Right ventricle myocardium superior (tissue), 1 donor: ENCODE measurements at places on chromosomes 5 and 9. TPM values are rescaled to one million over a fixed set of nuclear protein-coding genes. Genes with fewer than 3 reads are reported as not detected.
A peak's percentile ranks its signal among the peaks of the same experiment; 100 is the strongest.

DNA sequence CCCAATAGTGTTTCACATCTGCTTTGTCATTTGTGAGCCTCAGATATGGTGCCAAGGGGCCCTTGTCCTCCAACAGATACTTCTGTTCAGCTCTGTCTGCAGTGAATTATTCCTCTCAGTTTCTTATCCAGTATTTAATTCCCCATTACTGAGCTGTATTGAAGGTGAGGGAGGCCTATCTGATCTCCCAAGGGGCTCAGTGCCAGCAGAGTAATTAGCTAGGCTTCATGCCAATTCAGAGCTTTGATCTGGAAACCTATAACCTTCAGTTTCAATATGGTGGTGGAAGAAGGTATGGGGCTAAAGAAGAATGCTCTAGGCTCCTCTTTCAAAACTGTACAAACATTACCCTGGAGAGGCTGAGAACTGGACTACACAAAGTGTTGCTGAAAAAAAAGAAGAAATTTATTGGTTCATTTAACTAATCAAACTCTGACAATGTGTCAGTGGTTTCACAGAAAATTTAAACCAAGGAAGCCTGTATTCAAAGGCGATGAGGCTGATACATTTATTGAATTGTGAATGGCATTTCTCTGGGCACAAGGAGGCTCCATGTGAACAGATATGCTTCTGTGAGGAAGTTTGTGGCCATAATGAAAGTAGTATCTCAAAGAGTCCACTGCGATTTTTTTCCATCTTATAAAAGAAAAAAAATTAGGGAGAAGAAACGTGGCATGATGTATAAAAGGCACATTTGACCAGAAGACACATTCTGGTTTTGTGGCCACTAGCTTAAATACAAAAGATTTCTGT, 397.8 kb downstream of the TLE4 start:
- no peak for DNase-seq

GRCh38 chr5:33921002-33921401, 15.2 kb upstream of the RXFP3 start:
- DNase-seq: no peak

- DNase-seq: no peak
Measured at GRCh38 chr9:116547729-116548426, 139.2 kb upstream of the TRIM32 start.

The OLFM1 gene
- total RNA-seq: 11.9 TPM

GRCh38 chr5:76544268-76544926, 78.8 kb downstream of the F2RL2 start:
- no peak for DNase-seq

DNA sequence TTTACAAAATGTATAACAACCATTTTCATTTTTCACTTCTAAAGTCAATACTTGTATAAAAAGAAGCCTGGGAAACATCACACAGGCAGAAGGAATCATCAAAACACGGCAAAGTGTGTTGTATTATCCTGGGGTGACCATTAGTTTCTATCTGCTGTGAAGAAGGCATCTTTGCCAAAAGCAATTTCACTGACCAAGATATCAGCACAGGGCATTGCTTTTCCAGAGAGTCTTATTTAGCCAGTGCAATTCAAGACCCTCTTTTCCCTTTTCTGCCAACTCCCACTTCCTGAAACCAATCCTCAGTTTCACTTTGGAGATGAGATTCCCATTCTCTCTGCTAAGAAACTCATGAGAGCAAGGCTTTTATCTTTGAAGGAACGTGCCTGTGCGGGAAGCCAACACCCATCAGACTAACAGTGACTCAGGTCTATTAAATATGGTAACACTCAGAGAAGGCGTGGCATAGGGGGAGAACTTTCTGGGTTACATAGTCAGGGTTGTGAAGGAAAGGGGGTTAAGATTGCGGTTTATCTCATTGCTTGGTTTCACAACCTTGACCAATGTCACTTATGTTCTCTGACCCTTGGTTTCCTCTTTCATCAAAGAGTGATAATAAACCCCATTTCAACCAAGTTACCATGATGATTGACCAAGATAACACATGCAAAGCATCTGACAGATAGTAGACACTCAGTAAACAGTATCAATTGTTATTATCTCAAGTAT, 666.9 kb upstream of the KLF4 start:
- no peak for DNase-seq

- no peak for DNase-seq
Measured at GRCh38 chr9:133811471-133811870, 73.3 kb upstream of the SARDH start.

- no peak for DNase-seq
Measured at GRCh38 chr9:676780-677438, 164.6 kb upstream of the DMRT1 start.

The CDKN2B-AS1 gene
- total RNA-seq: not detected

- DNase-seq: no peak
Measured at GRCh38 chr5:103461243-103461642, 101.3 kb downstream of the NUDT12 start.

DNA sequence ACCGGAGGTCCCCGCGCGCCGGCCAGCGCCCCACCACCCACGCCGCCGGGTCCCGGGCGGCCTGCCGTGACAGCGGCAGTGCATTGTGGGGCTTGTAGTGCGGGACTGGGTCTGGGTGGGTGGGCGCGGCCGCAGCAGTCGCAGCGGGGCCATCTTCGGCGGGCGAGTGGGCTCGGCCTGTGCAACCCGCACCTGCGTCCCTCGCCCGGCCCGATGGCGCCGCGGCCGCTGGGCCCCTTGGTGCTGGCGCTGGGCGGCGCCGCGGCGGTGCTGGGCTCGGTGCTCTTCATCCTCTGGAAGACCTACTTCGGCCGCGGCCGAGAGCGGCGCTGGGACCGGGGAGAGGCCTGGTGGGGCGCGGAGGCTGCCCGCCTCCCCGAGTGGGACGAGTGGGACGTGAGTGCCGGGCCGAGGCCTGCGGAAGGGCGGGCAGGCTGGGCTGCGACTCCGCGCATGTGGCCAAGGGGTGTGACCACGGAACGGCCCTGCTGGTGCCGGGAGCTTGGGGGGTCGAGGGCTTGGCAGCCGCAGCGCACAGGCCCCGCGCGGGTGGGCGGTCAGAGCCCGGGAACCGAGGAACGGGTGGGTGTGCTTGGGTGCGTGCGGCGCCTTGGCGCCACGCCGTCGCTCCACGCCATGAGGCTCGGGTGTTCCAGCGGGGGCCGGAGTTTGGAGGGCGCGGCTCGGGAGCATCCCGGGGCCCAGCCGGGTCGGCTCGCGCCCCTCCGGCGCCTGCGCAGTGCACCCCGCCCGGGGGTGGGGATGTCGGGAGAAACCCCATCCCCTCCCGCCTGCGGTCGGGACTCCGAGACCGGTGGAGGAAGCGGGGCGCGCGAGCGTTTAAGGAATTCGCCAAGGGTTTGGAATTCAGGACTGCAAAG, at the start of gene ARL10:
Gene ARL10 (plus strand): TSS at position 137 of the 881 bp plus-strand sequence. CDS start 77 bp downstream, at position 214.
- DNase-seq: peak; percentile 77

The ANKRD55 gene
- not detected for total RNA-seq

GRCh38 chr9:136806067-136806466, 1.7 kb upstream of the RABL6 start:
- DNase-seq: peak; percentile 25

- DNase-seq: no peak
Measured at GRCh38 chr5:32096891-32097595, 77.1 kb downstream of the GOLPH3 start.

DNA sequence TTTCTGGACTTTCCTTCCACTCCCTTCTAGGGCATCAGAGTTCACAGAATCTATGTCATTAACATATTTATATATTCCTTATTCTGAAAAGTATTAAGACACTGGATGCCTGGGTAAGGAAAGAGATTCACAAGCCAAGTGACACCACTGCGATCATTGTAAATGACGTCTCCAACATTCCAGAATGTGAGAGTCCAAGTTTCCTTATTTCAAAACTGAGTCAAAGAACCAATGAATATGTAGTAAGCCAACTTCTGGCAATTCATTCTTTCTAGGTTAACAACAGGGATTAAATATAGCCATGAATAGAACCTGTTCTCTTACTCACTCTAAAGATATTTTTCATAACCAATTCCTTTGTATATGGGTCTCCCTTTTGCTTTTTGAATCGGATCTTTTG, 18.1 kb downstream of the RAI14 start:
- DNase-seq: no peak

- DNase-seq: peak; percentile 73
Measured at GRCh38 chr5:142426129-142427014, 101.6 kb upstream of the SPRY4 start.

DNA sequence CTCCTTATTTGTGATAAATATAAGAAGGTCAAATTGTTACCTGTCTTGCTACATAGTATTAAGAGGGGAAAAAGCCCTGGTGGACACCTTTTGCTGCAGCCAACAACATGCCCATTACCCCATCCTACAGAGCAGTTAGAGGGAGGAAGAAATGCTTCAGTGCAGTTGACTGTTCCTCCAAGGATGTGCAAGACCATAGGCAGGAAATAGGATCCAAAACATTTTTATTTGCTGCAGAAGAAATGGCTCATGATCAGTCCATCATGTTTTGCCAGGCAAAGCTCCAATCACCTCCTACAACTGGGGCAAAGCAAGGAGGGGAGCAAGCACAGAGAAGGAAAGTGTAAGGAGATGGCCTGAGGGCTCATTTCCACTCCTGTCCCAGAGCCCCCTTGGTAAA, 399.1 kb upstream of the PIK3R1 start:
- DNase-seq: no peak

GRCh38 chr9:99531313-99531712, 290.4 kb upstream of the NR4A3 start:
- DNase-seq: no peak

The CEL gene
- total RNA-seq: 7.3 TPM

DNA sequence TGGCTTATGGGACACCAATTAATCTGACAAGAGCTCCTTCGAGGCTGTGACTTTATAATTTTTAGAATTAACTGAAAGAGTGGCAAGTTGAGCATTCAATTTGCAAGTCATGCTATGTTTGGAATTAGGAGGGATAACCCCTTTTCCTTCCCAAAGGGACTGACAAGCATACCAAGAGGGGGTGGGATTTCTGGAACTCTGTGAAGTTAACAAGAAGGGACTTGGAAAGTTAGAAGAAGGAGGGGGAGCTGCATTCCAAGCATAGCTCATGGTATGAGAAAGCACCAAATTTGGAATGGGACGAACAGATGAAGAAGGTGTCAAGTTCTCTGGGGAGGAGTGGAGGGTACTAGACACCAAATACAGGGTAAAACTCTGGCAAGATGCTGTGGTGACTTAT, 8.9 kb upstream of the PALM2AKAP2 start:
- DNase-seq: no peak

The SH2D3C gene
- 18.2 TPM for total RNA-seq

- DNase-seq: no peak
Measured at GRCh38 chr5:87243161-87243844, 24.4 kb upstream of the RASA1 start.

The NDUFAF2 gene
- total RNA-seq: 41.2 TPM

GRCh38 chr5:142783601-142784341, 13.6 kb downstream of the ARHGAP26 start:
- peak; percentile 65 for DNase-seq

DNA sequence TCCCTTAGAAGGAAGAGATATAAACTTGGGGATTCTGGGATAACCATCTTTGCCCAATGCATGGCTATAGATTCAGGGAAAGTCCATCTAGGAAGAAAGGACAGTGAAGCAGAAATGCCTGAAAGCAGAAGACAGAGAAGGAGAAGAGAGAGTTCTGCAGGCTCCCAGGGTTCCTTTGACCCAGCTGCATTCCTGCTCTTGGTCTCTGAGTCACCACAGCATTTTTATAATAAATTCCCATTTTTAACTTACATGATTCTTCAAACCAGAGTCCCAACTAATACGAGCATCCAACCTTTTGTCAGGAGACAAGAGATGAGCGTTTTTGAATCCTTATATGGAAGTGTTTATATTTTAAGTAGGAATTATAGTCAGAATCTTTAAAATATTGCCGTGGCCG, 12.0 kb upstream of the AOPEP start:
- DNase-seq: no peak

The CD180 gene
- total RNA-seq: 0.65 TPM

- DNase-seq: peak; percentile 27
Measured at GRCh38 chr5:57550132-57550531, 67.5 kb upstream of the ACTBL2 start.

GRCh38 chr5:124661317-124662141, 84.9 kb downstream of the ZNF608 start:
- no peak for DNase-seq

The DRD1 gene
- not detected for total RNA-seq

The HMCN2 gene
- total RNA-seq: 5.2 TPM

- DNase-seq: no peak
Measured at GRCh38 chr9:137602661-137603060, 2.8 kb upstream of the ARRDC1 start.

DNA sequence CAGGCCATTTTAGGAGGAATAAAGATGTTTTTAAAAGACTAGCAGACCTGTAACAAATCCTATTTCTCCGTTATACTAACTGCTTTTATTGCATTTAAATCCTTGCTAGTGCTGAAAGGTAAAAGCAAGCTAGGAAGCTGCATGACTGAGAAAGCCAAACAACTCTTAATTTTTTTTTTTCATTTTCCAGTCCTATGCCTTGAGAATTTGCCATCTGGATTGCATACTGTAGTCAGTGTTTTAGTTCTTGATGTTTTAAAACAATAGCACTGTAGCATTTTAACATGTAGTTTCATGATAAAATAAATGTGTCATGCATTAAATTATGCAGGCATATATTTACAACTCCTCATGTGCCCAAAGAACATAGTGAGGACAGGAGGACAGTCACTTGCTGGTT, 108.4 kb upstream of the FGF10 start:
- no peak for DNase-seq

DNA sequence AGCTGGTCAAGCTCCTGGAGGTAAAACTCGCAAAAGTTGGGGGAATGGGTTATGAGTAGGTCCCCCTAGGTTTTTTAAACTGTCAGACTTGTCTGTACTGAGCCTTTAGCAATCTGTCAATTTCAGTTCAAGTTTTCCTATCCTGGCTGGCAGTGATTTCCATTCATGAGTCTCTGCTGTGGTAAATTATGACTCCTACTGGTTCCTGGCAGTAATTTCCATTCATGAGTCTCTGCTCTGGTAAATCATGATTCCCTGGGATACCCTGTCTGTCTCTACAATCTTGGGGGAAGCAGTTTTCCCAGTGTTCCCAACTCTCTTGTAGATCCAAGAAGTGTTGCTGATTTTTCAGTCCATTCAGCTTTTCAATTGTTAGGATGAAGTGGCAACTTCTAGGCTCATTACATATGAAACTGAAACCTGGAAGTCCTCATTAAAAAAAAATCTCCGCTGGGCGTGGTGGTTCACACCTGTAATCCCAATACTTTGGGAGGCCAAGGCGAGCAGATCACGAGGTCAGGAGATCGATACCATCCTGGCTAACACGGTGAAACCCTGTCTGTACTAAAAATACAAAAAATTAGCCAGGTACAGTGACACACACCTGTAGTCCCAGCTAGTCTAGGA, 91.3 kb upstream of the GPBP1 start:
- DNase-seq: no peak

DNA sequence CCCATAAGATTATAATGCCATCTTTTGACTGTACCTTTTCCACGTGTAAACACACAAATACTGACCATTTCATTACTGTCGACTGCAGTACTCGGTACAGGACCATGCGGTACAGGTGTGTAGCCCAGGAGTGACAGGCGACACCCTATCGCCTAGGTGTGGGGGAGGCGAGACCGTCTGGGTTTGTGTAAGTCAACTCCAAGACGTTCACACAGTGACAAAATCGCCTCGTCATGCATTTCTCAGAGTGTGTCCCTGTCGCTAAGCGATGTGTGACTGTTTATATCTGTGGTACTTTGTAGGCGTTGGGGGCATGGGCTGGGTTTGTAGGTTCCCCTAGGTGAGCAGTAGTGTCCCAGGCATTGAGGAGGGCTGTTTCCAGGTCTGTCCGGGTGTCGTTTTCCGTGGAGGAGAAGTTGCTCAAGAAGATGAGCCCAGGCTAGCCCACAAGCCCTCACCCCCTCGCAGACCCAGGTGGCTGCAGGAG, 20.3 kb downstream of the NEK6 start:
- DNase-seq: no peak

- DNase-seq: no peak
Measured at GRCh38 chr9:26524267-26524666, 368.3 kb downstream of the CAAP1 start.
